ENCODE measurements at places on chromosomes 16 and 17.
A peak's percentile ranks its signal among the peaks of the same experiment; 100 is the strongest.

DNA sequence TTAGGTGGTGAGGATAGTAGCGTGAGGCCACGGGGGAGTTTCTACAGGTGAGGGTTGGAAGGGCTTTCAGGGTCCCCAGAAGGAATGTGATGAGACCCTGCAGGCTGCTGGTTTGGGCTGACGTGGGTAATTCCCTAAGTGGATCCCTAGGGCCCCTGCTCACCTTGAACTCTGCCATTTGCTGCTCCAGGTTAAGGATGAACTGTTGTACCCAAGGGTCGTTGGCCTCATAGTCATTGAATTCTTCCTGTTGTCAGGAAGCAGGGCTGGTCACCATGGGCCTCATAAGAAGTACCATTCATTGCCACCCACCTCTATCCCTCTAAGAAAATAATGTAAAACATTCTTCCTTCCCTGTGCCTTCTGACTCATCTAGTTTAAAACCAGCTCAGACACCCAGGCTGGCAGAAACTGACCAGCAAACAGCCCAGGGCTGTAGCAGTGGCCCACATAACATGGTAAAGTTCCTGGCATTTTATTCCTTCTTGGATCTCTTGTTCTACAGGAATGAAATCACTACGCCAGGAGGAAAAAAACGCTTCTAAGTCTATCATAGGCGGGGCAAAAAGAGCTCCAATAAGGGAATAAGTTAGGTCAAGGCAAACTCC is 27.6 kb downstream of the FCSK start:
- no peak for DNase-seq

- no peak for DNase-seq
Observed at GRCh38 chr16:30721606-30722005, 22.6 kb downstream of the SRCAP start.

- no peak for DNase-seq
Observed at GRCh38 chr17:28487881-28488532, 14.6 kb downstream of the SLC13A2 start.

GRCh38 chr16:19876501-19877059 is 8.1 kb downstream of the GPRC5B start:
- no peak for DNase-seq

DNA sequence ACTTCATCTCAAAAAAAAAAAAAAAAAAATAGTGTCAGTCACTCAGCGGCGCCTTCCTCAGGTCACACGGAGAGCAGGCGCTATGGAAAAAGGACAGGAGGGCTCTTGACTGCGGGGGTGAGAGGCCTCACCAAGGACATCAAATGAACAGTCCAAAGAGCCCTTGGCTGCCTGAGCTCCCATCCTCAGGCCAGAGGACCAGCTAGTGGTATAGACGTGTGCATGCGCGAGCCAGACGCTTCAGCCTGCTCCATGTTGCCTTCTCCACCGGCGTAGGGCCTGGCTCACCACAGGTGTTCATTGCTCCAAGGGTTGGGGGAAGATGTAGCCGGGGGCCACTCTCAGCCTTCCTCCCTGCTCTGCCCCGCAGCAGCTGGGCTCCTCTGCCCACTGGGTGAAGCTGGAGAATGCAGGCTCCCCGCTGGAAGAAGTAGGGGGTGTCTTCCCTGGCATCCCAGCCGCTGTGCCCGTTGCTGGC is 65.8 kb upstream of the PLCG2 start:
- no peak for DNase-seq

DNA sequence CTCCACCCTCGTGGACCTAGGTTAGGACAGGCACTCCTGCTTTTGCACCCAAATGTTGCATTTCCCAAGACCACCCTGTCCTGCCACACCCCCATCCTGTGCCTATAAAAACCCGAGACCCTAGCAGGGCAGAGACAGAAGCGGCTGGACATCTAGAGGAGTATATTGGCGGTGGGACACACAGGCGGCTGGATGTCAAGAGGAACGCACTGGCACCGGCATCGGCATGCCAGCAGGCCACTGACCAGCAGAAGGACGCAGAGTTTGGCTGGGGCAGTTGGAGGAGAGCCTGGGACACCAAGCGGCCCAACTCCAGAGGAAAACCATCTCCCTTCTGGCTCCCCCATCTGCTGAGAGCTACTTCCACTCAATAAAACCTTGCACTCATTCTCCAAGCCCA is 14.7 kb upstream of the WFIKKN2 start:
- no peak for DNase-seq

DNA sequence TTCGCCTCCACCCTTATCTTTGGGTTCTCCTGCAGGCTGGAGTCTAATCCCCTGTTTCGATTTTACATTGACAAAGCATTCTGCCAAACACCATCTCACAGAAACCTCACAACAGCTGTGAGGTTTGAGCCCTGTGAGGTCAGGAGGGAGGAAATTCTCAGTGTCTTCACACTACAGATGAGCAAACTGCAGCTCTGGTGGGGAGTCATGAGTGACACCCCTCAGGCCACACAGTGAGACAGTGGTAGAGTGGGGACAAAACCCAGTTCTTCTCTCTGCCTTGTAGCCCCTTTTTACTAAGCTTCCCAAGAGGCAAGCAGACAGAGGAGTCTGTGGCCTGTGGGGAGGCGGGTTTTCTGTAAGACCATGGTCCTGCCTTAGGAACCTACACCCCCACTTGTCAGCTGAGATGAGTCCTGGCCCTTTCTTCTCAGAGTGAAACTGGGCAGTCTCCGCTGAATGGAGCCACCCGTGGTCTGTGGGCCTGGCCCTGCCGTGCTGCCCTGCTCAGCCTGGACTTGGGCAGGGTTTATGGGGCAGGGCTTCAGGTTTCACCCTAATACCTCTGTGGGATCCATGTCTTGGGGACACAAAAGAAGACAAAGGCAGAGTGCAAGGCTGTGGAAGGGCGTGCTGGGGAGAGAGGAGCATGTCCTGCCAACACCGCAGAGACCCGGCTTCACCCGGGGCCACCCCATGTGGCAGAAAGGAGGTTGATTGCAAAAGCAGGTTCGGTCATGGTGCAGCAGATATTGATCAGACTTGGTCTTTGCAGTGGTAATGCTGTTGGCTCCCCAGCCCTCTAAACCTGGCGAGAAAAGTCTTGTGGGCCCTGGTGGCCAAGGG is 59.0 kb downstream of the ABR start:
- DNase-seq, result peak; percentile 47

DNA sequence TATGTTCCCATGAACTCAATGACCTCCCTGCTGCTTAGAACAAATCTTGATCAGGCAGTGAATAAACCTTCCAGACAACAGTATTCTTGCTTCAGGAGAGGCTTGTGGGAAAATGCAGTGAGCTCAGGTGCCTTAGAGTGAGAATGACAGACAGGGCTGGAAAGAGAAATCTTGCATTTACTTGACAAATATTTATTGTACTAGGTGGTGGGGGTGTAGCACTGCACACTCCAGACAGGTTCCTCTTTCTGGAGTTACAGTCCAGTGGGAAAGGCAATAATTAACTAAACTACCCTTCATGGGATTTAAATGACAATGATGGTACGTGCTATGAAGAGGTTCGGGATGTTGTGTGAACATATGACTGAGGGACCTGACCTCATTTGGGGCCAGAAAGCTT is 182.9 kb downstream of the SHISA9 start:
- DNase-seq, result no peak

- peak; percentile 52 for DNase-seq
Observed at GRCh38 chr17:75861927-75862317, 6.8 kb upstream of the WBP2 start.

GRCh38 chr17:78805301-78805700 is 23.2 kb upstream of the CYTH1 start:
- DNase-seq, result no peak

GRCh38 chr17:34257299-34257985 is 2.4 kb downstream of the CCL2 start:
- DNase-seq, result no peak

DNA sequence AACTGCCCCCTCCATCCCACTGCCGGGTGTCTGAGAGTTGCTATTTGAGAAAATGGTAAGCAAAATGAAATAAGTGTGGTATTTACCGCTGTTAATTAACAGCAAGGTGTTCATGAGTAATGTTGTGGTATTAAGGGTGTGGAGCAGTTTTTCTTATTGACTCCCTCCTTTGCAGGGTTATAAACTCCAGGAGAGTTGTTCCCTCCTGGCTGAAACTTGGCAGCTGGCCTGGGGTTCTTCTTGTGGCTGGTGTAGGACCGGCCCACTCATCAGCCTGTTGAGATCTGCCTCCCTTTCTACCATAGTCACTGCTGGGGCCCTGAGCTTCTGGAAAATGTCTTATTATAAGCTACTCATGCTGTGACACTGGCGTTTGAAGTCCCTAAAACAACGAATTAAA is 128.6 kb downstream of the SOX9 start:
- no peak for DNase-seq

- peak; percentile 33 for DNase-seq
Observed at GRCh38 chr17:53749178-53749577, 73.5 kb upstream of the KIF2B start.

- DNase-seq, result no peak
Observed at GRCh38 chr17:279331-279730, 73.3 kb downstream of the RPH3AL start.

- DNase-seq, result no peak
Observed at GRCh38 chr16:79713609-79714309, 113.2 kb upstream of the MAF start.

DNA sequence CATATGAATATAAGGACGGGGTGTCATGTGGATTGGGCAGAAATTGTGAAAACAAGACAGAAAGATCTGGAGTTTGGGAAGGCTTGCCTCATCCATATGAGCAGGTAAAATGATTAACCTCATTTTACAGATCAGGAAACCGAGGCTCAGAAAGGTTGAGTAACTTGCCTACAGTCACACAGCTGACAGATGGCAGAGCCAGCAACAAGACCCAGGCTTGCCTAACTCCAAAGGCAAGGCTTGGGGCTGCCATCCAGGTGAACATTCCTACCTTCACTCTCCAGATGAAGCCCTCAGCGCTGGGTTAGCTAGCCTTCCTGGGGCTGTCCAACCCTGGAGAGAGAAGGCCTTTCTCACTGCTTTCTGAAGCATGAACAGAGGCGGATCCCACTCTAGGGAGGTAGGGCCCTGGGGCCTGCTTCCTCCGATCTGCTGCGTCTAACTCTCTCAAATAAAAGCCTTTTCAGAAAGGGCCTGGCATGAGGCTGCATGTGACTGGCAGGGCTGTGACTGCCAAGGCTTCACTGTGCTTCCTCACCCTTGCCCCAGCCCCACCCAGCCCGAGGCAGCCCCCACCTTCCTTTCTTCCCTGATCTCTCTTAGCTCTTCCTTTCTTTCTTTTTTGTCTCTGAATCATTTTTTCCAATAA is 107.8 kb downstream of the GNAO1 start:
- DNase-seq, result no peak

- DNase-seq, result peak; percentile 85
Observed at GRCh38 chr17:72205357-72205756, 84.5 kb downstream of the SOX9 start.

DNA sequence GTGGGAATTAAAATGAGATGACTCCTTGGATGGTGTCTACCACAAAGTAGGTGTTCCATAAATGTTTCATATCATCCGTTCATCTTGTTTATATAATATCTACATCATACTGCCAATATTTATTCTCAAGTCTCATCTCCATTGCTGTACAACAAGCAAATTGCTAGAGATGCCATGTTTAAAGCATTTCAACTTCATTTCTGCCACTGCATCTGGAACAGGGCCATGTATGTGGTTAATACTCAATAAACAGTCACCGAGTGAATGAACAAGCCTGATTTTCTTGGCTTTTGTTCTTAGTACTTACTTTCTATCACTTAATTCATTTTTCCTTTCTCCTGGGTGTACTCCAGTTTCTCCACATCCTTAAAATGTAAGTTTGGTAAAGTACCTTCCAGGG is 107.6 kb downstream of the KCNJ2 start:
- no peak for DNase-seq

- DNase-seq, result no peak
Observed at GRCh38 chr16:82070656-82071369, 35.8 kb downstream of the HSD17B2 start.

DNA sequence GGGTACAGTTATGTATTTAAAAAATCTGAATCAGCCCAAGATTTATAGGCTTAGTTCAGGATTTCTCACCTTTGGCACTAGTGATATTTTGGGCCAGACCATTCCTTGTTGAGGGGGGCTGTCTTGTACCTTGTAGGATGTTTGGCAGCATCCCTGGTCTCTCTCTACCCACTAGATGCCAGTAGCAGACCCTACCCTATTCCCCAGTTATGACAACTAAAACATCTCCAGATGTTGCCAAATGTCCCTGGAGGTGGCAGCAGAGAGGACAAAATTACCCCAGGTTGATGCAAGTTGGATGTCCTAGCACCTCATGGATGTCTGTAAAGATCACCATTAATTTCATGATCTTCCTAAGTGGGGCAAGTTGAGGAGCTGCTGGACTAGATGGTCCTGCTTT is 45.8 kb downstream of the SYT17 start:
- no peak for DNase-seq

DNA sequence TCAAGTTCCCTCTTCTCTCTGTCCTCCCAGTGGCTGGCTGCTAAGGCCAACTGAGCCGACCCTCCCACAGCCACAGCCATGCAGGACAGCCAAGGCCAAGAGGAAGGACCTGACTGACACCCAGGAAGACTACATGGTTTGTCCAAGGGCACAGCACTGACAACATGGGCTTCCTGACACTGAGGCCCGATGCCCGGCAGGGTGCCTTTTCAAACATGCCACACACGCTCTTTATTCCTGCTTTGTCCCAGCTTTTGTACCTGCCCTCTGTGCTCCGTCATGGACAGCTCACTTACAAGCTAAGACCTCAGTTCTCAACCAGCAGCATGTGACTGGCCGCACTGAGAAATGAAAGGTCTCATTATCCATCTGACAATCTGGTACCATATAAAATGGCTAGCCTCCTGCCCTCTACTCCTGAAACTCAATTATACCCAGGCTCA is 45.8 kb downstream of the TEX2 start:
- no peak for DNase-seq

DNA sequence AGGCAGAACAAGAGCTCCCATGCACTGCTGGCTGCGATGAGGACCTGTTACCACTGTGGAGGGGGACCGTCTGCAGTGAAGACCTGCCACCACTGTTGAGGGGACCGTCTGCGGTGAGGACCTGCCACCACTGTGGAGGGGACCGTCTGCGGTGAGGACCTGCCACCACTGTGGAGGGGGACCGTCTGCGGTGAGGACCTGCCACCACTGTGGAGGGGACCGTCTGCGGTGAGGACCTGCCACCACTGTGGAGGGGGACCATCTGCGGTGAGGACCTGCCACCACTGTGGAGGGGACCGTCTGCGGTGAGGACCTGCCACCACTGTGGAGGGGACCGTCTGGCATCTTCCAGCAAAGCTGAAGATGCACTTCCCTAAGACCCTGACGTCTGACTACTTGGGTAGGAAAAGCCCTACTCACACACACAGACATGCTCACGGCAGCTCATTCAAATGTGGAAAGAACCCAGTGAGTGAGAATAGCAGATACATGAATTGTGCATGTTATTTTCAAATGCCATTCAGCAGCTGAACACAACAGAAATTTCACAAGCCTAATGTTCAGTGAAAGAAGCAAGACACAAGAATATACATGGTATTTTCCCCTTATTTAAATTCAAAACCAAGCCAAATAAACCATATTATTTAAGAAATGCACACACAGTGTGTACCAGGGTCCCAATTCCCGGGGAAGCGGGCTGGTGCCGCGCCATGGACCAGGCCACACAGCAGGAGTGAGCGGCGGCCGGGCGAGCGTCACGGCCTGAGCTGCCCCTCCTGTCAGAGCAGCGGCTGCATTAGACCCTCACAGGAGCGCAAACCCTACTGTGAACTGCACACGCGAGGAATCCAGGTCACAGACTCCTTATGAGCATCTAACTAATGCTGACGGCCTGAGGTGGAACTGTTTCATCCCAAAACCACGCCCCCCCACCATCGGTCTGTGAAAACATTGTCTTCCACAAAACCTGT is 64.2 kb upstream of the METRNL start:
- DNase-seq, result no peak

- no peak for DNase-seq
Observed at GRCh38 chr16:79077346-79077745, 523.2 kb downstream of the MAF start.

Data from SJCRH30 (cell line).